ENCODE measurements at places on chromosomes 5 and 9.

GRCh38 chr5:45109062-45109461 is 300.3 kb downstream of the MRPS30 start:
- no peak for DNase-seq

GRCh38 chr9:121831869-121832268 is 180.4 kb downstream of the DAB2IP start:
- no peak for DNase-seq

GRCh38 chr9:135040892-135041291 is 46.6 kb upstream of the OLFM1 start:
- no peak for DNase-seq

GRCh38 chr9:38405785-38406184 is 13.3 kb downstream of the ALDH1B1 start:
- DNase-seq: no peak

DNA sequence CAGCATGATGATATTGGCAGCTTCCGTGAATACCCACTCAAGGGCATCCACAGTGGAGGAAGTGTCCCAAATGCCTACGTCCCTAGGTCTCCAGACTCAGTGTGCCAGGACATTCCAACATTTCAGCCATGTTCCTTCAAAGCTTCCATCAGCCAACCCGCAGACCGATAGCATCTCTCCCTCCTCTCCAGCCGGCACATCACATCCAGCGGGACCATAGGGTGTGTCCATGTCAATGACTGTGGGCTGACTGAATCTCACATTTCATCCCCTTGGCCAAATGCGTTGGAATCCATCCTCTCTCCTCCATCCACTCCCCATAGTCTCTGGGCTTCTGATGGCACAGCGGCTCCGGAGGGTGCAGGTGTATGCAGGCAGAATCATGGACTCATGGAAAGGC is 22.2 kb upstream of the GFPT2 start:
- no peak for DNase-seq

DNA sequence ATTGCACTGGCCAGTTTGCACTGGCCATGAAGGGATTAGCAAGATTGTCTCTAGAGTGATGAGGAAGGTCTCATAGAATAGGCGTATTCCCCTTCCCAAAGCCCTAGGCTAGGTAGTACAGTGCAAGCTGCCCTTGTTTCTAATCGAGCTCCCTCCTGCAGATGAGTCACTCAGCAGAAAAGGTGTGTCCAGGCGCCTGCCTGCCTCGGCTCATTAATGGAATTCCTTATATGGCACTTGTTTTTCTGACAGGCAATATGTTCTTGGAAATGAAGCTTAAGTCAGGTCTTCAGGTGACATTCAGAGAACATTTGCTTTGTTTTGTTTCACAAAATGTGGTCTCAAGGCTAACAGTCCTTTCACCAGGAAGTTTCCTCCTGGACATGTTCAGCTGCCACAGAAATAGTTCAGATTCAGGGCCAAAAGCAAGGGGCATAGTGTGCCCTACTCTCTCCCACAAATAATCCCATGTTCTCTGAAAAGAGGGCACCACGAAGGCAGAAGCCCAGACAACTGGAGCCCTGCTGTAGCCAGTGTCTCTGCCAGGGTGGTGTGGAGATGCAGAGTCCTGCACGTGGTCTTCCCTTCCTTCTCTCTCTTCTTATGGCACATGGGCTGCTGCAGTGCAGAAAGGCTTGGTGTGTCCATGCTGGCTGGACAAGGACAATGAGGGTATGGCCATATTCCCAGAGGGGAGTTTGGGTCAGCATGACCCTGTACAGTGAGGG is 281.1 kb upstream of the MAP3K1 start:
- DNase-seq: no peak

- DNase-seq: no peak
Observed at GRCh38 chr9:88737031-88737430, 202.1 kb downstream of the NXNL2 start.

DNA sequence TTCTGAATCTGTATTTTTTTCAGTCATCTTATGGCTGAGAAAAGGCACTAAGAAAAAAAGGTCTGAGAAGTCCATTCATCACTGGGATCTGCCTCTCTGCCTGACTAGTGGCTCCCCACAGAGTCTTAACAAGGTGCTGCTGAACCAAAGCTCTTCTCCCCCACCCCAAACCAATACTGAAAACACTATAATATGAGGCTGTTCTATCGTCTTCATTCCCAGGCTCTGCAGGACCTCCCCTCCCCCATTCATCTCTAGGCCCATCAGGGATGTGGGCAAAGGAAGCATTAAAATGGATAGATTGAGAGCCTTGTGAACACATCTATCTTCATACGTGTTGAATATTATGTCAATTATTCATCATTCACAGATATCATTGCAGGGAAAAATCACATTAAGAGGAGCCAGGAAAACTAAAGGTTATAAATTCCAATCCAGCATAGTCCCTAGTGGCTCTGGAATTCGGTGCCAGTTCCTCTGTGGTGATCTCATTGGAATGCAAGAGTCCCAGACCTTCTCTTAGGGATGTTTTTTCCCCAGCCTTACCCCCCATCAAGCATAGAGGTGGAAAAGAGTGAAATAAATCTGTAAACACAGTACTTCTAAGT is 44.3 kb upstream of the GPR151 start:
- DNase-seq: no peak

GRCh38 chr5:149254506-149254905 is 17.2 kb upstream of the AFAP1L1 start:
- no peak for DNase-seq

DNA sequence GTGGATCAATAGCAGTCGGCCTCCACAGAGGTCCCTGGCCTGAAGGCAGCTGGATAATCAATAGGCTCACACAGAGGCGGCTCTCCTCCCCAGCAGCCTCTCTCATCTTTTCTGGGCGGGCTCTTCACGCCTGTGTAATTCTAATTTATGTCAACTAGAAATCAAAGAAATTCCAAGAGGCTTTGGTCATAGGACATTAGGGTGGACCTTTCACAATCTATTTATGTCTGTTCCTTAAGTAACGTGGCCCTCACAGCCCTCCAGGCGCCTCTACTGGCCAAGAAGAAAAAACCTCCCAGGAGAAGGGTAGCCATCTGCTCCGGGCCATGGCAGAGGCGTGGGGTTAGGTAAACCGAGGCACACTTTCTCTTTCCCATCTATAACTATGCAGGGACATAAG is 205.1 kb upstream of the EFNA5 start:
- DNase-seq: no peak

GRCh38 chr9:98833090-98833956 is 25.9 kb downstream of the GALNT12 start:
- DNase-seq: no peak

- no peak for DNase-seq
Observed at GRCh38 chr5:74514888-74515551, 125.5 kb downstream of the ENC1 start.

DNA sequence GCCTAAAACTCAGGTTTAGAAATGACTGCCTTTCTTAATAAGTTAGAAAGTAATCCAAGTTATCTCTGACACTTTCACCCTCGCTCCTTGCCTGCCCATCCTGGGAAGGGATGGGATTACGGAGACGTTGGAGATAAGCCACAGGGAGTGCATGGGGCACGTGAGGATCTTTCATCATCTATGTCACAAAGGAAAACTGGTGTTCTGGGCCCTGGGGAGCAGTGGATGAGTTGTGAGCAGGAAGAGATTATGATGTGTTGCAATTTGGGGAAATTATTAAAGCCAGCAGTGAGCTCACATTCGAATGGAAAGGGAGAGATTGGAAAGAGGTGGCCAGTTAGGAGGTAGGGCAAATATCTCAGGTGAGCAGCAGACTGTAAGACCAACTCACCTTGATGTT is 12.8 kb downstream of the AFAP1L1 start:
- DNase-seq: no peak

DNA sequence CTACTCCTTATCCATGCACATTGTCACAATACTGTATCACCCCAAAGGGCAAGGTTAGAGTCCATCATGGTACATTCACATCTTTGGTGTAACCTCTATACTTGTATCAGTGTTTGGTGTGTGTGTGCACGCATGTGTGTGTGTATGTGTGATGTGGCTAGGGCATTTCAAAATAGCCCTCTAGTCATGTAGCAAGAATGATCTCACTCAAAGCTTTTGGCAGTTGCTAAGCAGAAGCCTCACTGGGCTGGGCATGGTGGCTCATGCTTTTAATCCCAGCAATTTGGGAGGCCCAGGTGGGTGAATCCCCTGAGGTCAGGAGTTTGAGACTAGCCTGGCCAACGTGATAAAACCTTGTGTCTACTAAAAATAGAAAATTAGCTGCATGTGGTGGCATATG is 245.3 kb downstream of the ADGRV1 start:
- DNase-seq: no peak

GRCh38 chr9:297104-297972 is 82.7 kb downstream of the DOCK8 start:
- DNase-seq: peak; percentile 9
